RKO (cell line): ENCODE measurements at places on chromosomes 7 and 10.

DNA sequence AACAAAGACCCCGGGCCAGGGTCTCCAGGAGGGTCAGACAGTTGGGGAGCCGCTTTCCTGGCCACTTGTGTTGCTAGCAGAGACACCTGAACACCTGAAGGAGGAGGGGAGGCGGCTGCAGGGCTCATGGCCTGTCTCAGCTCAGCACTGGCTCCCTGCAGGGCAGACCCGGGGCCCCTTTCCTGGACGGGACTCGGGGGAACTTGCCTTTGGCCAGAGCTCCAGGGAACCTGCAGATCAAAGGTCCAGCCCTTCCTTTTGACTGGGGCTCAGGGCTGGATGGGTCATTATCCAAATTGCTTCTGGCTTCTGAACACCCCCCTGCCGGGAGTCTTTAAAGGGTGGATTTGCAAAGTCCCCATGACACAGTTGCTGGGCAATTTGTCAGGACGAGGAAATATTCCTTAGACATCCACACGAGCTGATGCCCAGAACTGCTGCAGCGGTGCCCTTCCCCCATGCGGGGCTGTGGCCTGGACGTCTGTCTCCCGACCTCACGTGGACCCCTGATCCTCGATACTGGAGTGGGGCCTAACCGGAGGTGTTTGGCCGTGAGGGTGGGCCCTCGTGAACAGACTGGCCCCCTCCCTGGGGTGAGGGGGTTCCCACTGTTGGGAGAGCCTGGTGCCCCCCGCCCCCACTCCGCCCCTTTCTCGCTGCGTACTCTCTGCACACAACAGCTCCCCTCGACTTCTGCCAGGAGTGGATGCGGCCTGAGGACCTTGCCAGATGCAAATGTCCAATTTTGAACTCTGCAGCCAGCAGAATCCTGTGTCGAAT lies 194.3 kb downstream of the ELFN1 start:
- no peak for DNase-seq

DNA sequence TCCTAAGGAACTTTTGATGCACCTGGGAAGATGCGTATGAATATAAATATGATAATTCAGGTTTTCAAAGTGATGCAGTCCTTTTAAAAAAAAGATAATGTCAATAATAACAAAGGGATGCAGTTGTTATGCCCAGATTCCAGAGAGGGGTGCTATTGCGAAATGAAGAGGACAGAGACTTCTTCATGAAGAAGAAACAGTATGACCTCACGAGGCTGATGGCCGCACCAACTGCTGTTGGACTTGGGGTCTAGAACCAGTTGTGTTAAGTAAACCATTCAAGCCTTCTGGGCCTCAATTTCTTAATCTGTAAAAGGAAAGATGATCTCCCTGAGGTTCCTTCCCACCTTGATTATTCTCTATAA lies 55.1 kb downstream of the LYZL2 start:
- DNase-seq = no peak

DNA sequence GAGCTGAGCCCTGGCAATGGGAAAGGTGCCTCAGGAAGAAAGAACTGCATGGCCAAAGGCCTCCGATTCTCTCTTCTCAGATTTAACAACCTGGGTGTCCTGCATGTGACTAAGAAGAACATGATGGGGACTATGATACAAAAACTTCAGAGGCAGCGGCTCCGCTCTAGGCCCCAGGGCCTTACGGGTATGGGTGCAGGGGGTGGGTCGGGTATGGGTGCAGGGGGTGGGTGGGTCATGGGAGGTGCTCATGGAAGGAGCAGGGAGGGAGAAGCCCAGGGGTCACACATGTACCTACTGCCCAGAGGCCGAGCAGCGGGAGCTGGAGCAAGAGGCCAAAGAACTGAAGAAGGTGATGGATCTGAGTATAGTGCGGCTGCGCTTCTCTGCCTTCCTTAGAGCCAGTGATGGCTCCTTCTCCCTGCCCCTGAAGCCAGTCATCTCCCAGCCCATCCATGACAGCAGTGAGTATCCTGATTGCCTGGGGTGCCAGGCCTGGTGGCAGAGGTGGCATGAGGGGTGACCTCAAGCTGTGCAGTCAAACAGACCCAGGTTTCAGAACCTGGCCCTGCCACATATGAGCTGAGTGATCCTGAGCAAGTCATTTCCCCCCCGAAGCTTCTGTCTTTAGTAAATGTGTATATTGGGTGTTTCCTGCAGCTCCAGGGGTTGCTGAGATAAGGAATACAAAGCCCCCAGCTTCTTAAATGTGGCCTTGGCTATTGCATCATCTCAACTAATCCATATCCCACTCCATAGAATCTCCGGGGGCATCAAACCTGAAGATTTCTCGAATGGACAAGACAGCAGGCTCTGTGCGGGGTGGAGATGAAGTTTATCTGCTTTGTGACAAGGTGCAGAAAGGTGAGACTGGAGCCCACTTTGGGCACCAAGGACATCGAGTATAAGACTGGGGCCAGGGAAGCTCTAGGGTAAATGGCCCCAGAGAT lies 2.0 kb downstream of the NFKB2 start:
- DNase-seq = no peak

DNA sequence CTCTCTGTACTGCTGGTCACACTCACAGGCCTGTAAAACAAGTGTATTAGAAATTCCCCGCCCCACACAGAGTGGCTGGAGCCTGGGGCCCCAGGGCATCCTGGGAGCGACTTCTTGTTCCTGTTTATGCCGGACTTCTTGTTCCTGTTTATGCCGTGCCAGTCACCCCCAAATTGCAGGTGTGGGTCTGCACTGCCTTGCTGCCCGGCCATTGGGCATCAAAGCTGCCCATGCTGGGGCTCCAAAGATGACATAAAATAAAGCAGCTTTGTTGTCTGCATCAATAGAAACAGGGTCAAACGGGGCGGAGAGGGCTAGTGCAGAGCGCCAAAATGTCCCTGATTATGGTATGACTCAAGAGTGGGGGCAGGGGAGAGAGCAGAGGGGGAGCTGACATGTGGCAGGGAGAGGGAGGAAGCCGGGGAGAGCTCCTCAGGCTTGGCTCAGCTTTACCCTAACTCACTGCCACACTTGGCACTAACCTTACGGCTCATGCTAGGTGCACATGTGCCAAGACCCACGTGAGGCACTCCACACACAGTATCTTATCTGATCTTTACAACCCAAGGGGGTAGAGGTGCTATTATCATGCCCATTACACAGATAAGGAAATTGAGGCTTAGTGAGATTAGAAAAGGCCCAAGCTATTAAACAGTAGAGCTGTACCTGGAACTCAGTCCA lies 98.4 kb downstream of the PIP4K2A start:
- DNase-seq = no peak

DNA sequence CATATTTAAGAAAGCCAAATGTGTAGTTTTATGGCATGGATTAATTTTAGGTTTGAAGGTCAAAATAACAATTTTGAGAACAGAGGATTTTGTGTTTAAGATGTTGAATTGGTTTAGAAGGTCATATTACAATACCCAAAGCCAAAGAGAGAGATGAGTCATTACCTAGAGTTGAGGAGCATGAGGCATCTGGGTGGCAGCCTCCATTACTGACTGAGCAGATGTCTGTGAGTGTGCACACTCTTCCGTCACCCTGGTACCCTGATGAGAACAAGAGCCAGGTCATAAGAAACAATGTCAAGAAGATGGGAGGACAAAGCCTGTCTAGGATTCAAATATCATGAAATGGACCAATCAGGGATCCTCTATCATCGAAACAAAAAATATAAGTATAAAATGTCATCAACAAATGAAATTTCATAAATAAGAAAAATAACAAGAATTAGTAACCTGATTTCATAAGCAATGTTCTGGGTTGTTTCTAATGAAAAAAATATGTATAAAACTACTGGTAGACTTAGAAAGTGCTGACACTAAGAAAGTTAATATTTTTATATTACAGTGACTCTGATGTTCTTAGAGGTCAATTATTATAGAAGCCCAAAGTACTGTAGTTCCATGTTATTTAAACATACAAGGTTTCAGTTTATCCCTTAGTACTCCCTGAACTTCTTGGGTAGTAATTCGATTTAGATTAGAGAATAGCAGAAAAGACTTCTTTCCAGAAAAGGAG lies 20.0 kb downstream of the CUBN start:
- peak; percentile 87 for DNase-seq

- DNase-seq = no peak
Observed at GRCh38 chr7:51309361-51310130, 7.1 kb downstream of the COBL start.

DNA sequence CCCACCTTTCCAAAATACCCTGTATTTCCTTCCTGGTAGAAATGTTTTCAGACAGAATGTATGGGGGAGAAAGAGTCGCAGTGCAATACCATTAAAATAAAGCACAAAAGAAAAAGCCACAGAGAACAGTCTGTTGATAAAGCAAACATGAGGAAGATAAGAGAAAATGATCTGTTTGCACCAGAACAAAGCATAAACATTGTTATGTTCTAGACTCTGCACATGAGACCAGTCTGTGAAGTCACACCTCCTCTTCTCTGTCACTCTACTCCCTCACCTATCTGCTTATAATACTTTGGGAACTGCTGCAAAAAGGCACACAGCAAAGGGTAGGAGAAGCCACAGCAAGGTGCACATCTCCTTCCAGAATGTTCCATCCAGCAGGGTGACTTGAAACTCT lies 67.2 kb upstream of the LRGUK start:
- no peak for DNase-seq

DNA sequence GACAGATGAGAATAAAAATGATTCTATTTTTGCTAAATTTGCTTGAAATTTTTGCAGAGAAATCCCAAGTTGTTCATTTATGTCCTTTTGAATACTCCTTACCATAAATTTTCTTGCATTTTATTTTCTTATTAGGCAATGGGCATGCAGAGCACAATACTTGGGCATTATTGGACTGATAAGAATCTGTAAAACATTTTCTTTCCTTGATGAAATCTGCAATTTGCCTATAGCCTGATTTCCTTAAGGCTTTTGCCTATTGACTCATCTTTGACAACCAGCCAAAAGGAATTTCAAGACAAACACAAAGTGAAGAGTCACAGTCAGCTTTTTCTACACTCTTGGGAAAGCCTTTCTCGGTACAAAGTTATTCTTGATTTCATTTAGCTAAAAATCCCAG lies 30.5 kb upstream of the GNAT3 start:
- DNase-seq = peak; percentile 35
